ENCODE measurements at places on chromosomes 2 and 18.

DNA sequence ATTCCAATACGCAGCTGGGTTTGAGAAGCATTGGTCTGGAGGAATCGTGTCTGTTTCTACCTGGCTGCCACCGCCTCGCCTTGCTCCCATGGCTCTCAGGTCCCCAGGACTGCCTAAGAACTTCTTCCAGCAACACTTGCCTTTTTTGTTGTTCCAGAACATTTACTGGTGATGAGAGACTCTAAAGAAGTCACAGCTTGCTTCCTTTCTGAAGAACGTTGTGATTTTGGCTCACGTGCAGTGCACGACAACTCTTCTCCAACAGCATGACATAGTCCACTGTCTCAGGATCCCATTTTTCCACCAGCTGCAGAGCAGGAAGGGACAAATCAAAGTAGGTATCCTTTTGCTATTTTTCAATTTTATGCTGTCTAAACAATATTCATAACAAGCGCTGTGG is 940.9 kb downstream of the SLC4A3 start:
- no peak for DNase-seq

- DNase-seq: no peak
These were observed 220.9 kb downstream of the DYSF start for GRCh38 chr2:71674158-71674851.

GRCh38 chr2:105299290-105299689 is 30.2 kb downstream of the TGFBRAP1 start:
- no peak for DNase-seq

DNA sequence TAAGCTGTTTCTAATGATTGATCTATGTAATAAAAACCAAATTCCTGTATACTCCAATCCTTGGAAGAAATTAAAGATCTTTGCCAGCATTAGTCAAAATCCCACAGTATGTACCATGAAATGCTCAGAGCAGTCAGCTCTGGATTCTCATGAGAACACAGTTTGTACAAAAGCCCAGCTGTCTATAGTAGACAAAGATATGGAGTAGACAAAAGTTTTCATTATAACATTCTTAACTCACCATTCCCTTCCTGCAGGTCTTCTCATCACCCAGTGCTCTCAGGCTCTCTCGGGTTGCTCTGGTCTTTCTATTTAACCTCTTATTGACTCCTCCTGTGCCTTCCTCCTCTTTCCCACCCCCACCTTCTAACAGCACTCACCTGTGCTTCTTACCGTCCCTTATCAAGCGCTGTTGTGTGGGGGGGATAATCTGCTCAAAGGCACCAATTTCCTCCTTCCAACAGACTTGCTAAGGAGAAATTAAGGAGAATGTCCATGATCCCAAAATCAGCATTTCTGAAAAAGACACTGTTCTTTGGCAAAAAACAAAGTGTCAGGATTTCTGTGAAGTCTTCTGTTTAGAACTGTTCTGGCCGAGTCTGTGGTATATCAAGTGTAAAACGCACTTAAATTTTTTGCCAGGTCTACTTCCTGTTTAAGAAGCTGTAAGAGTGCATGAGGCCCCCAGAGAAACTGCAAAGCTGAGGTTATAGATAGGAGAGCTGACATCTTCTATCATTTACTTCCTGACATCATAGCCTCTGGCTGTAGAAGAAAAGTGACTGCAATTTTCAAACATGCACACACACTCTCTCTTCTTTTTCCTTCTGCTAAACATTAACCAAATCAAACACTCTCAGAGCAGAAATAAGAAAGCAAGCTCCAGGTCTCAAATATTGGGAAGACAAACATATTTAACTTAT is 144.1 kb downstream of the EVA1A start:
- DNase-seq: no peak

- DNase-seq: no peak
These were observed 2.3 kb upstream of the NBAS start for GRCh38 chr2:15563227-15564100.

DNA sequence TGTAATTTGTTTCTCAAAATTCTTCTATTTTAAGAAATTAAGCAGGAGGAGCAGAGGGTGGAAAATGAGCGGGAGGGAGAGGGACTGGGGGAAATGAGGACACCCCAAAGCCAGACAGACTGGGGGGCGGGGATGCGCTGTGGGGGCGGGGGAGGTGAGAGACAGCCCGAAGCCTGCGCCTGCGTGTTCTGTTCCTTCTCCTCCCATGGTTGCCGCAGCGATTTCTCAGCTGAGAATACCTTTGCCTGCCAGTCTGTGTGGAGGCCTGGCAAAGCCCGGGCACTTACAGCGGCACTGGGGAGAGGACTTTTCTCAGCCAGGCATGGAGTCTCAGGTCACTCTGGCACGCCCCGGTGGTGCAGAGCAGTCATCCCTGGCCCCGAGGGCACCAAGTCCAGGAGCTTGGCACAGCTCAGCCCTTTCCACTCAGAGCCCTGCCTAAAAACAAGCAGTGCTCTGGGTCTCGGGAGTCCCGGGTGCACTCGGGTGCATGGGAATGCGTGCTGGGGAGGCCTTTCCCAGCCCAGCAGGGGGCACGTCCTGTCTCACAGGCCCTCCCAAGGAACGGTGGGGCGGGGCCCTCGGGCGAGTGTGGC is 289.3 kb upstream of the HS6ST1 start:
- no peak for DNase-seq

DNA sequence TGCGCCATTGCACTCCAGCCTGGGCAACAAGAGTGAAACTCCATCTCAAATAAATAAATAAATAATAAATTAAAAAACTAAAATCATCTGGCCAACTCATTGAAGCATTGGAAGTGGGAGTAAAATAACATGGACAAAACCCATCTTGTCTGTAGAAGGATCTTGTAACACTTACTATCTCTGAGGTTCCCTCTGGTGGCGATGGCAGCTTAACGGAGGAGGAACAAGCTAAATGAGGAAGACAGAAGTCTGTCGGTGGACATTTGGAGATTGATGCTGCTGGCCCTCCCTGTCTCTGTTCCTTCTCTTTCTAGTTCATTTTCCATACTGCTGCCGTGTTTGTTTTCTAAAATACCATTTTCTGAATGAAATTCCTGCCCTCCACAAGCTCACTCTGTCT is 43.4 kb downstream of the ZCCHC2 start:
- no peak for DNase-seq

DNA sequence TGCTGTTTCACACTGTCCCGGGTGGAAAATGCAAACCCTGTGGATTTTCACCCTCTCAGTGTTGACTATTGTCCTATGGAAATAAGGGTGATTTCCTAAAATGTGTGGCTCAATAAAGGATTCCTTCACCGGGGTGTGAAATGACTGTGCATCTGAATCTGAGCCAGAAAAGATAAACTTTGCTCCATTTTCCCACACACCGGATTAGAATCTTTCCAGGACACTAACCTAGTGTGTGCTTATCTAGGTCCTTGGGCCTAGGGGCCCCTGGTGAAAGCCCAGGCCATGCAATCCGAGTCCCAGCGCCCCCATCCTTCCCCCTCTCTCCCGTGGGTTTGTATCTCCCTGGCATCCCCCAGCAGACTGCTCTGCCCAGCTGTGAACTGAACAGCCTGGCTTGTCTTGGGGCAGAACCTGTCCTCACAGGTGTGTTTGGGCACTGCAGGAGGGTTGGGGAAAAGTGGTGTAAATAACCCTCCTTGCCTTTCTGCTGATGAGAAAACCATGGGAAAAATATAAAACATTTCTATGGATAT is 17.3 kb downstream of the KLHL29 start:
- DNase-seq: no peak

DNA sequence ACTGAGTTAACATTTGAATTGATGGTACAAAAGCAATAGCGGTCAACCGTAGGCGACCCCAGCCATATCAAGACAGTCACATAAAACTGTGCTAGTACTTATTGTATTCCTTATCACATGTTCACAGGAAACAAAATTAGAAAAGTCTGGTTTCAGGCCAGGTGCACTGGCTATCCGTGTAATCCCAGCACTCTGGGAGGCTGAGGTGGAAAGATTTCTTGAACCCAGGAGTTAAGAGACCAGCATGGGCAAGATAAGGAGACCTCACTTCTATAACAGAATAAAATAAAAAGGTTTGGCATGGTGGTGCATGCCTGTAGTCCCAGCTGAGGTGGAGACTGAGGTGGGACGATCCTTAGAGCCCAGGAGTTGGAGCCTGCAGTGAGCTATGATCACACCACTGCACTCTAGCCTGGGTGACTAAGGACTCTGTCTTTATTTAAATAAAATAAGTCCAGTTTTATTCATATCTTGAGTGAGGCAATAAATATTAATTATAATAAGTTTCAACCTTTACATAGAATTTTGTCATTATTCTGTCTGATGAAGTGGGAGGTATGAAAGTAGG is 84.1 kb upstream of the RGPD4 start:
- no peak for DNase-seq

DNA sequence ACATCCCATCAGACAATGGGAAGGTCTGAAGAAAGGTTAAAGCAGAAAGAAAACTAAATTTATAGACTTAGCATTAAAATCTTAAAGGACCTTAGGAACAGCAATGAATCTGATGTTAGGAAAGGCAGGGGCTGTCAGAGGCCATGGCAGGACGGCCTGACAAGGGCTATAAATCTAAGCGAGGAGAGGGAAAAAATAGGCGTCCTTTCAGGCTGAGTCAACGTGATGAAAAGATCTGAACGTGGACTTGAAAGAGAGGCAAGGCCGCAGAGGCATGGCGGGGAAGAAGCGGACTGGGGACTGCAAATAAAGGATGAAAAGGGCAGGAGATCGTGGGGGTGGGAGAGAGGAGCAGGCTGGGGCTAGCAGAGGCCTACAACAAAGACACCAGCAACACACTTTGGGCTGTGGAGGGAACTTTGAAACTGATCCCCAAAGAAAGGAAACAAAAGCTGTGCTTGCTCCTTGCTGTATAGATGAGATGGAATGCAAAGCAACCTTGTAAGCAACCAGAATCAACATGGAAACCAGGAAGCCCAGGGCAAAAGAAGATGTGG is 145.6 kb downstream of the NRP2 start:
- no peak for DNase-seq

GRCh38 chr2:26887151-26887550 is 39.2 kb downstream of the DPYSL5 start:
- DNase-seq: no peak

- no peak for DNase-seq
These were observed 66.6 kb downstream of the ZBTB7C start for GRCh38 chr18:48342581-48342980.

GRCh38 chr18:50429207-50429948 is 54.5 kb downstream of the SKA1 start:
- no peak for DNase-seq

GRCh38 chr18:32460171-32460731 is 10.4 kb downstream of the GAREM1 start:
- no peak for DNase-seq

DNA sequence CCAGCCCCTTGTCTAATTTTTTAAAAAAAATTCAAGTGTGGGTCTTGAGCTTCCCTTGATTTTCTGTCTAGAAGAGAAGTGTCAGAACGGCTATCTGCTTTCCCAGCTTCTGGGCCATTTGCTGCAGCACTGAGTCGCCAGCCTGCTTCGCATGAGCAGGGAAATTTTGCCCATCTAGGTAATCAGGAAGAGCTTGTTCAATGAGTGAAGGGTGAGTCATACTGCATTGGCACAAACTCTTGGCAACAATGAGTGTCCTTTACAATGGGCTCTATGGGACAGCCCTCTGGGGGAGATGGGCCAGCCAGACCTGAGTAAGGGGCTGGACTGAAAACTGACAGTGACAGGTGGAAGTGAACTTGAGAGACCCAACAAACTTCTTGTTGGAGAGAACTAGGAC is 2.4 kb upstream of the RNF144A start:
- DNase-seq: no peak

DNA sequence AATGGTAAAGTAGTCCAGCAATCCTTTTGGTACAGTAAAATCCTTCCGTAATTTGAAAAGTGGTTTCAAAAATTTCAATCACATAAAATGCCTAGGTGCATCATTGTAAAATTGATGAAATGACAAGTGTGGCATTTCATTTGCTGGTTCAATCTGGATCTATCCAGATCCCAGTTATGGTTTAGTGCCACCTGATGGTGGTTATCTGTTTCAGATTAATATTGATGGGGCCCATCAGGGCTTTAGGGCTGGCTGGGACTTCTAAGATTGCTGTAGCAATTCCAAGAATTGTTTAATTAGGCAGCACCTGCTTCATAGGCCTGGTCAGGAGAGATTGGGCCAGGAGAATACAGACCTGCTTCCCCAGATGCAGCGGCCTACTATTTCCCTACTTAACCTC is 55.5 kb upstream of the PIK3C3 start:
- no peak for DNase-seq

DNA sequence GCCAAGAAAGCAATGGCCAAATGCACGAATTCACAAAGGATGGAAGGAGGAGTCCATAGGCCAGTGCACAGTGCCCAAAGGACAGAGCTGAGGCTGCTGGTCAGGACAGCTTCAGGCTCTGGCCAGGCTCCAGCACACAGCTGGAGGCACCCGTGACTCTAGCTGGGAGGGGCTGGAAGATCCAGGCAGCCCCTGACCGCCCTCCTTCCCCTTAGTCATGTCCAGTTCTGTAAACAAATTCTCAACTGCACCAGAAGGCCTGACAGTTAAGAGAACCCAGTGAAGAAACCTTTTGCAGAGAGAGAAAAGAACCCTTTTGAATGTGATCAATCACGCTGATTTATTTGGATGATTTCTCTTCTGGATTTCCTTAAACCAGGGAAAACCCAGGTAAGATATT is 7.7 kb upstream of the YWHAQ start:
- DNase-seq: no peak

- no peak for DNase-seq
These were observed 1024.9 kb downstream of the BCL11A start for GRCh38 chr2:59528525-59528924.

DNA sequence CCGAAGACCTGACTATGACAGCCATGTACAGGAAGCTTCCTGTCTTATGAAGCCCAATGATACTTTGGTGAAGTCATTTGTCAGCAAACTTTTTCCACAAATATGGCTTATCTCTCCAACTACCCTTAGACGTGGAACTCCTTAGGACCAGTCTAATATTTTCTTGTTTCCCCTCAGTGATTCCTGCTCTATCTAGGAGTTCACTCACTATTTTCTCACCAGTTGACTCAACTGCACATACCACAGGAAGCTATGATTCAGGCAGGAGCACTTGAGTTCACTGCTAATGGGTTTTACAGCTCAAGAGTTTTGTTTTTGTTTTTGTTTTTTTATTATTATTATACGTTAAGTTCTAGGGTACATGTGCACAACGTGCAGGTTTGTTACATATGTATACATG is 109.3 kb downstream of the ANTXR1 start:
- no peak for DNase-seq

- DNase-seq: no peak
These were observed 98.8 kb upstream of the NCKAP5 start for GRCh38 chr2:133667085-133667484.

All from stimulated activated effector memory CD8-positive, alpha-beta T cell treated with anti-CD3 and anti-CD28 coated beads, Interleukin-12 subunit alpha, Interleukin-12 subunit beta, amount 100 ng/mL, for 72 hours (primary cell).